ENCODE measurements at places on chromosomes 16 and 17. TPM values are rescaled to one million over a fixed set of nuclear protein-coding genes. Genes with fewer than 3 reads are reported as not detected.
A peak's percentile ranks its signal among the peaks of the same experiment; 100 is the strongest.

KRTAP16-1 gene
- not detected for total RNA-seq

C16orf74 gene
- 6.6 TPM for total RNA-seq

- no peak for DNase-seq
- H3K36me3 ChIP-seq, result no peaks in the 10 kb centered on the region
- H3K27ac ChIP-seq, result no peak overlapping the region
- H3K4me3 ChIP-seq, result no peak overlapping the region
- no peaks in the 10 kb centered on the region for H3K4me1 ChIP-seq
Observed at GRCh38 chr17:29948448-29949215, 7.2 kb downstream of the EFCAB5 start.

- no peak overlapping the region for H3K27ac ChIP-seq
- H3K36me3 ChIP-seq, result no peaks in the 10 kb centered on the region
- DNase-seq, result no peak
- H3K4me3 ChIP-seq, result no peak overlapping the region
- H3K4me1 ChIP-seq, result peaks cover 7% of the 10 kb centered on the region
- no peaks in the 10 kb centered on the region for H3K27me3 ChIP-seq
Observed at GRCh38 chr16:88424587-88425235, 28.4 kb upstream of the ZFPM1 start.

DNA sequence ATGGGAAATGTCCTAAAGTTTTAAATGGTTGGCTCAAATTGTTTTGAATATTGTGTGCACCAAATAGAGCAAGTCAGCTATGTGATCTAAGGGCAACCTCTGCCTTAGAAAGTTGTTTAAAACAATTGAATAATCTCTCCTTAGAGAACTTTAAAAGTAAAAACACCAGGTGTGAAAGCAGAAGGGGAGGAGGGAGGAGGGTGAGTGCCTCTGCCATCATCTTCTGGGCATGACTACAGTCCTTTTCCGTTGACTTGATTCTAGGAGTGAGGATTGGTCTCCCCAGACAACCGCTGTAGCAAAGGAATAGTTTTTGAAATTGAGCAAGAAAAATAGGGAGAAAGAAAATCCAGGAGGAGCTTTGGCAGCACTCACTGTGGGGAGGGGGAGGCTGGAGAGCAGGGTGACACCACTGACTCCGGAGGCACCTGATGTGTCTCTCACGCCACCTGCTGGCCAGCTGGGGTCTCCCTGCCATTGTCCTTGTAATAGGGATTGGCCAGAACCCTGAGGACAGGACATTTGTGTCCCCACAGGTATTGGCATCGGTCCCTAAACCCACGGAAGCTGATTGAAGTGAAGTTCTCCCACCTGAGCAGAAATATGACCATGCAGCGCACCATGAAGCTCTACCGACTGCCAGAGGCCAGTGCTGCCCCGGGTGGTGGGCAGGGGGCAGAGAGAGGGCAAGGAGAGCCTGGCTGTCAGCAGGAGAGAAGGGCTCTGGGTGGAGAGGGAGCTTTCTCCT is 33.3 kb downstream of the PLCD3 start:
- peak; percentile 90 for DNase-seq
- no peak overlapping the region for H3K4me3 ChIP-seq
- H3K4me1 ChIP-seq, result peaks cover 8% of the 10 kb centered on the region
- peak overlapping the region; percentile 5 for H3K27ac ChIP-seq
- no peaks in the 10 kb centered on the region for H3K27me3 ChIP-seq
- H3K36me3 ChIP-seq, result no peaks in the 10 kb centered on the region

DNA sequence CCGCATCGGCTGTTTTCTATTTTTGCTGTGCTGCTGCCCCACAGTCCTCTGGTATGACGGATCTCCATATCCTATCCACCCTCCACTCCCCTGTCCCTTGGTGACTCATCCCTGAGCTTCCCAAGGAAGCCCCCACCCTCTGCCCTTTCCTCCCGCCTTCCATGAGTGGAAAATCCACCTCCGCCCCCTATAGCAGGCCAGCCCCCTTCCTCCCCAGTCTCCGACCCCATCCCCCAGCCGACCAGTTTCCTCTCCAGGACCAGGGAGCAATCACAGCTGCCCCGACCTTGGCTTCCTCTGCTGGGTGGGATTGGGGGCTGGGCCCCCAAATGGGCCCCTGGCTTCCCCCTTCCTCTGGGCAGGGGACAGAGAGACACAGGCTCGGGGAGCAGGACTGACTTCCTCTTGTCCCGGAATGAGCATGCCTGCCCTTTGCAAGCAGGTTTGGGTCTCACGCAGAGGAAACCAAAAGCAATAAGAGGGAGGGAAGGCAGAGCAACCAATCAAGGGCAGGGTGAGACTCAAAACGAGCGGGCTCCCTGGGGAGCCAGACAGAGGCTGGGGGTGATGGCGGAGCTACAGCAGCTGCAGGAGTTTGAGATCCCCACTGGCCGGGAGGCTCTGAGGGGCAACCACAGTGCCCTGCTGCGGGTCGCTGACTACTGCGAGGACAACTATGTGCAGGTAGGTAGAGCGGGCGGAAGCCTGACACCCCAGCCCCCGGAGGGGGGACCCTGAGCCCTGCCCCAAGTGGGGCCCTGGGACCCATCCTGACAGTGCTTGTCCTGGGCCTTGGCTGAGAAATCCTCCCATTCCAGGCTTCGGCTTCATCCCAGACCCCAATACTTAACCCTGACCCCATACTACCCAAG is at the start of the genes ABI3 and GNGT2:
Gene ABI3 (plus strand): TSS at position 550 of the 872 bp plus-strand sequence. CDS start 18 bp downstream, at position 568.
Gene GNGT2 (minus strand): TSS at position 417 of the 872 bp plus-strand sequence. CDS start 3,152 bp downstream, outside the sequence.
- H3K27me3 ChIP-seq, result no peaks in the 10 kb centered on the region
- peaks cover 7% of the 10 kb centered on the region for H3K4me1 ChIP-seq
- DNase-seq, result no peak
- no peaks in the 10 kb centered on the region for H3K36me3 ChIP-seq
- H3K27ac ChIP-seq, result peak within 1 kb of the TSS; percentile 89
- H3K4me3 ChIP-seq, result peak within 1 kb of the TSS; percentile 43

DNA sequence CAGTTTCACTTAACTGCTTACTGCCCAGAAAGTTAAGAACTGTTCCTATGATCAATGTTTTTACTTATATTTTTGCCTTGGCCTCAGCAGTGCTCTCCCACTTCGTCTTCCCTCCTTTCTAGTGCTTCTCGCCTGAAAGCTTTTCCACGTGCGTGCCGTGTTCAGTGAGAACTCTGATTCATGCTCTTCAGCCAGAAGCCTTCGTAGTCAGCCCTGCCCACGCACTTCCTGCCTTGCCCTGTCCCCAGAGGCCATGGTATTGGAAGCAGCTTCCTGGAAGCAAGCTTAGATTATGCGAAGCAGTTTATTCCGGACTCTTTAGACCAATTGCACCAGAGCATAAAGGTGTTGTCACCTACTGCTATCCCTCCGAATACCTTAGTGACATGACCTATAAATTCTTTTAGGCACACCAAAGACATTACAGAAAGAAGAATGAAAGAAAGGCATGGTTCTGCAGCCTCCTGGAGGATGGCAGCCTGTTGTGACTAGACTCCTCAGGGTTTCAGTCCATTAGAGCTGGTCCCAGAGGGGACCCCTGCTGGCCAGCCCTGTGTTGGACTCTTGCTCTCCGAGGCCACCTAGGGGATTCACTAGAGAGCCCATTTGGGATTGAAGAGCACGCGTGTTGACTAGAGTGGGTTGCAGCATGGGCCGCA is 105.2 kb downstream of the RPTOR start:
- H3K27me3 ChIP-seq, result no peaks in the 10 kb centered on the region
- H3K27ac ChIP-seq, result no peak overlapping the region
- no peaks in the 10 kb centered on the region for H3K4me1 ChIP-seq
- no peaks in the 10 kb centered on the region for H3K36me3 ChIP-seq
- no peak overlapping the region for H3K4me3 ChIP-seq

Data from Peyer's patch (tissue), 4 donors.